ENCODE measurements at places on chromosomes 7 and 10.

DNA sequence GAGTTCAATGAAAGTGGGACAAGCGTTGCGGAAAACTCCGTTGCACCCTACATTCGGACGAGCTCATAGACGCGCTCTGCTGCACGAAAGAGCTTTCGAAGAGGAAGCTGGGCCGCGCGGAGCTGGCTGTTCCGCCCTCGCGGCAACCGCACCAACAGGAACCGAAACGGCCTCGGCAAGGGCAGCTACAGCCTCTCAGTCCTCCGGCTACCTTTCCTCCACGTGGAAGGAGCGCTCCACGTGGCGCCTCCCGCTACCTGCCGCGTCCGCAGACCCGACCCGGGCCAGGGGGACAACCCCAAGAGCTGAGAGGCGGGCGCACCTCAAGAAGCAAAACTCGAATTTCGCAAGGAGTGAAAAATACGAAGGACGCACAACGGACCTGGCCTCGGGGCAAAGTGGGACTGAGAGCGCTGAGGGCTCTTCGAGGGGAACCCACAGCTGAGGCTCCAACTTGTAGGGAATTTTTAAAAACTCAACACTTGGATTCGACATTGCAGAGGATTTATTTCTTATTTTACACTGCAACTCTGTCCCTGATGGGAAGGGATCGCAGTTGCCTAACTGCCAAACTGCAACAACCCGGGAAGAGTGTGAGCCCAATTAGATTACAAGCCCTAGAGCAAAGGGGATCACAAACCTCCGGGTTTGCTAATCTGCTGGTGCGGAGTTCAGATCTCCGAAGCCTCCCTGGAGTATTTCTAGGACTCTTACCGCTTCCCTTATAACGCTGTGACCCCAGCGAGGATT lies 1.4 kb downstream of the HPSE2 start:
- DNase-seq = no peak

DNA sequence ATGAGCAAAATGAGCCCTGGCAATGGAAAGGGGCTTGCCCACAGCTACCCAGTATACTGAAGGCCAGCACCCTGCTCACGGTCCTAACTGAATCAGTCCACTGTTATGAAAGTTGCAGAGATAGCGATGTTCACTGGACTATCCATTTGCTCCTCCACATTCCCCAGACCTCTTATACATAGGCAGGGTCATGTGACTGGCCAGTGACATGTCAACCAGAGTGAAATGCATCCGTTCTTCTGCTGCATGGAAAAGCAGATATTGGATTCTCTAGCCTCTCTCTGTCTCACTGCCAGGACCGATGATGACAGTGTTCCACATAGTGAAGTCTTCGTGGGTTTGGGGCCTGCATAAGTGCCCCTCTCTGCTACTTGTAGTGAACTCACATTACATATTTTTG lies 503.4 kb downstream of the RPS24 start:
- no peak for DNase-seq

- DNase-seq = no peak
Measured at GRCh38 chr10:23442936-23443335, 4.1 kb downstream of the OTUD1 start.

DNA sequence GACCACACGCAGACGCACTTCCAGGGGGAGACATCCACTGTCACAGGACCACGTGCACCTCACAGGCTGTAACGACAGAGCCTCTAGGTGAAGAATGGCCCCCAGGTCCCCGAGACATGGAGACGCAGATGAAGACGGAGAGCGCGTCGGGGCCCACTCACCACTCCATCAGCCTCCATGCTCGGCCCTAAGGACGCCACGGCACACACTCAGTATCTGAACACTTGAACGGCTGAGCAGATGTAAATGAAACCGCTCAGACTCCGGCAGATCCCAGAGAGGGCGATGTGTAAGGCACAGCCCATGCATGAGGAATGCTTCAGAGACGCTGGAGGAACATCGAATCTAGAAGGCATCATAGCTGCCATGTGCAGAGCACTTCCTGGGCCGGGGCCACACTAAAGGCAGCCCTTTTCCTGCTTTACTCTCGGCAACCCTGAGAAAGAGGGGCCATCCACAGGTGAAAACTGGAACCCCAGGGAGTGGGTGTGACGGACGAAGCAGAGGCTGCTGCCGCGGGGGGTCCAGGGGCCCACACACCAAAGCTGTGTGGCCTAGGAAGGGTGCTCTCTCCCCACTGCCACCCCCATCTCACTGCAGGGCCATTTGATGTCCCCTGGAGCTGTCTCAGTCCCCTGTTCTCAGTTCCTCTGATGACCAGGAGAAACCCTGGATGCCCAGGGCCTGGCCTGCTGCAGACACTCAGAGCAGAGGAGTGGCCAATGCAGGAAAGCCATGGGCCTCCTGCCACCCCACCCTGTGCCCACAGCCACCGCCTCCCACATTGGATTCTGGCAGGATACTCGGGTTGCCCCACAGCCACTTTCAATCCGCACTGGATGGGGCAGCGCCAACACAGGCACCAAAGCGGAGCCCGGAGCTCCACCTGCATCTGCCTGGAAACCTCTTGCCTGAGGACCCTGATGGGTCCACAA lies 253.8 kb downstream of the MAD1L1 start:
- DNase-seq = no peak

DNA sequence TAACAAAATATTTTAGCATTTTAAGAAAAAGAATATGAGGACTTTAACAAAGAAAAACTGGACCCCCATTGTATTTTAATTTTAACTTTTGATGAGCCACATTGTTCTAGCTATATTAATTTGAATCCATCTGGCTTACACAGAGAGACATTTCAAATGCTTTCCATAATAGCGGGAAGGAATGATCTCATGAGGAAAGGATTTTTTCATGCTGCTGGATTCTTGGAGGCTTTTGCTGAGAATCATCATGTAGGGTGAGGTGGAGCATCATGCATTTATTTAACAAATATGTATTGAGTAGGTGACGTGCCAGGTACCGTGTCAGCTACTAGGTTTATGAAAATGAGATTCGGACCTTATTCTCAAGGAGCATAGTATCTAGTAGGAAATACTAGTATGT lies 1006.3 kb downstream of the SORCS1 start:
- DNase-seq = no peak

DNA sequence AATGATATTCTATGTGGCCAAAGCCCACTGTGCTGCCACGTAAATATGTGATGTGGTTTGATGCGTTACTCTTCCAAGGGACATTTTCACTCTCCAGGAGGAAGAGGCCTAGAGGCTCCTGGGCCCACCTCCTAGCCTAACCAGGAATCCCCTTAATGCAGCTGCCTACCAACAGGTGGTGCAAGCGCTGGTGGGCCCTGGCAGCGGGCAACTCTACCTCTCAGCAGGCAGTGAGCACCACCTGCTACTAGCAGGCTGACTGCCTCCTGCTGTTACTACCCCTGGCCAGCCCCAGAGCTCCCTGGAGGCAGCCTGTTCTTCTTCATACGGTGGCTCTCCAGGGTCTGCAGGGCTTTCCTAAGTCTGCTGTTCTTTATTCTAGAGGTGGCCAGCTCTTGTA lies 62.8 kb downstream of the CDH23 start:
- no peak for DNase-seq

DNA sequence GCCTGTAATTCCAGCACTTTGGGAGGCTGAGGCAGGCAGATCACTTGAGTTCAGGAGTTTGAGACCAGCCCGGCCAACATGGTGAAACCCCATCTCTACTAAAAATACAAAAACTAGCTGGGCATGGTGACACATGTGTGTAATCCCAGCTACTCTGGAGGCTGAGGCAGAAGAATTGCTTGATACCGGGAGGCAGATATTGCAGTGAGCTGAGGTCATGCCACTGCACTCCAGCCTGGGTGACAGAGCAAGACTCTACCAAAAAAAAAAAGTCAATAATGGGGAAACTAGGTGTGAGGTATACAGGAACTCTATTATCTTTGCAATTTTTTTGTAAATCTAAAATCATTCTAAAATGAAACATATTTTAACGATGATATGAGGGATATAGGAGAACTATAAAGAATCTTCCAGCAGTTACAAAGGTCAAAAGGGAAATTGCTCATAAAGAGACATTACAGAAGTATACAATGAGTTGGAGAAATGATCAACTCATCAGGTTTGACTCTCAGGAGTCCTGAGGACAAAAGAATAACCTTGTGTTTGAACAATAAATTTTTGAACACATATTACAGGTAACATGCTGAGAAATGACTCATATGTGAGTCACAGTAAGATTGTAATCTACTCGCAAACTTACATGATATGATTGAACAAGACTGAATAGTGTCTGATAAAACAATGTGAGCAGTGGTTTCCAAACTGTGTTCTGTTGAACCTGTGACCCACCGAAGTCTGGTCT lies 272.6 kb downstream of the FGFR2 start:
- DNase-seq = no peak

Measured in activated CD8-positive, alpha-beta memory T cell treated with anti-CD3 and anti-CD28 coated beads for 4 hours (primary cell).